NCI-H1105 treated with DMSO at 0.1 percent for 48 hours (cell line): ENCODE measurements at places on chromosomes 6 and 20.

GRCh38 chr6:162307865-162308264 lies 419.7 kb downstream of the PRKN start:
- no peak for DNase-seq

- DNase-seq = peak; percentile 85
Observed at GRCh38 chr6:113995634-113996033, 24.7 kb upstream of the HDAC2 start.

DNA sequence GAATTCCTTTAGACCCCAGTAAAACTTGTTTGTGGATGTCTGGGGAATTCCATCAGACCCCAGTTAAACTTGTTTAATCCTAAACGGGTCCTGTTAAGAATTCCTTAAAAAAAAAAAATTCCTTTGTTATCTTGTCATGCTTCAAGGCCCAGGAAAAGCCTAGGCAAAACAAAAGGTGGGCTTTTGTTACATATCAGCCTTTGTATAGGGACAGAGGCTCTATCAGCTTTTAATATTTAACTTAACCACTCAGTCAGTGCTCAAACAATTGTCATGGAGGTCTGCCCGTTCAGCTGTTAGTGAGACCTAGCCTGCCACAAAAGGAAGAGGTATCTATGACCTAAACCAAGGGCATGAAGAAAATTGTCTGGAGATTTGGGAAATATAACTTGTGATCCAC lies 53.1 kb downstream of the SLC22A1 start:
- DNase-seq = no peak

DNA sequence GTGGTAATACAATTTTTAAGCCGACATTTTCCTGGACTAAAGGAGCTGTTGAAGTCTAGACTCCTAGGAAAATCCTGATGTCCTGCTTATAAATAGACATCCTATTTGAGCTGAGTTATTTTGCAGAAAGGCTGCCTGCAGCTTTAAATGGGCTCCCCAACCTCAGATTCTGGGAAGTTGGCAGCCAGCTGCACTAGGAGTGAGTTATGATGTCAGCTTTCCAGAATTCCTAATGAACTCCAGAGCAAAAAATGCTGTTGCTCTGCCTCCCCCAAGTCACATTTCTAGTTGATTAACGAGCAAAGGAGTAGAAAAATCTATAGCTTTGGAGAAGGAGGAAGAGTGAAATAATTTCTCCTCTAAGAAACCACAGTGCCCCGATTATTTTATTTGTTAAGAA lies 346.3 kb upstream of the SULF2 start:
- DNase-seq = no peak

- no peak for DNase-seq
Observed at GRCh38 chr6:70638468-70638867, 29.2 kb upstream of the SMAP1 start.

DNA sequence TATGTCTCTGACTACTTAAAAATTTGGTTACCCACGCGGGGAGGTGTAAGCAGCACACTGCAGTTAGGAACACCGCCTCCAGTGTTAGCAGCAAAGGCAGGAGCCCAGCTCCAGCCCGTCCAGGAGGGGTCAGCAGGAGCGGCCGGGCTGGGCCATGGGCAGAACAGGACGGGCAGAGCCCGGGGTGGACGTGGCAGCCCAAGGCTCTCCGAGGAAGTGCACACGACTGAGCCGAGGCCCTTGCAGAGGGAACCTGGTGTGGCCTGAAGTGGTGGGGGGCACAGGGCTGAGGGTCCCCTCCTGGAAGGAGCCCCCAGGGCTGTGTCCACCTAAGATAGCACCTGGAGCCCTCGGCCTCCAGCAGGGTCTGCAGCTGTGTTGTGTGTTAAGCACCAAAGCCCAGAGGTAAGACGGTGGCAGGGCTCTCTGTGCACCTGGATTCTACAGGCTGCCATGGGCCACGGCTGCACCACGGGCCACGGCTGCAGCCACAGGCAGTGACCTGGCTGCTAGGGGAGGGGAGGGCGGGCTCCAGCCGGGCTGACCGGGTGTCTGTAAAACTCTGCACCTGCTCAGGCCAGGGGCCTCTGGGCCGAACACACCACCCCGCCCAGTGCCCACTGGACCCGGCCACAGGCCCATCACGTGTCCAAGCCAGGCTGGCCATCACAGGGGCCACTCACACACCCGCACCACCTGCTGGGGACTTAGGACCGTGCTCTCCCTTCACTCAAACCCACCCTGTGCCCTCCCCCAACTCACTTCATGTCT lies 6.6 kb downstream of the SLC2A4RG start:
- no peak for DNase-seq

DNA sequence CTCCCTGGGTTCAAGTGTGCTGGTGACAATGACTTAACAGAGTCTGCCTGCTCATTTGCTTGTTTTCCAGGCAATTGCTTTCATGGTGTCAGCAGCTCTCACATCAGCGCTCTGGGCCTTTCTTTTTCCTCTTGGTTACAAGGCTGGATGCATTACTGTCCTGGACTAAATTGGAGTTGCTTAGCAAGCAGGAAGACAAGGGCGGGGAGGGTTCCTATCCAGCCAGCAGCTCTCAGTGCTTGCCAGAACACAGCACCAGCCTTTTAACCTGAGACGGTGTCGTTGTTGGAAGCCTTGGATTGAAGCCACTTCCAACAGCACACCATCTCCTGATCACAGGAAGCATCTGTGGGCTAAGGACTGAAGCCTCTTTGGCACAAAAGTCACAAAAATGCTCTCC lies 606.9 kb downstream of the CDH26 start:
- DNase-seq = peak; percentile 6

DNA sequence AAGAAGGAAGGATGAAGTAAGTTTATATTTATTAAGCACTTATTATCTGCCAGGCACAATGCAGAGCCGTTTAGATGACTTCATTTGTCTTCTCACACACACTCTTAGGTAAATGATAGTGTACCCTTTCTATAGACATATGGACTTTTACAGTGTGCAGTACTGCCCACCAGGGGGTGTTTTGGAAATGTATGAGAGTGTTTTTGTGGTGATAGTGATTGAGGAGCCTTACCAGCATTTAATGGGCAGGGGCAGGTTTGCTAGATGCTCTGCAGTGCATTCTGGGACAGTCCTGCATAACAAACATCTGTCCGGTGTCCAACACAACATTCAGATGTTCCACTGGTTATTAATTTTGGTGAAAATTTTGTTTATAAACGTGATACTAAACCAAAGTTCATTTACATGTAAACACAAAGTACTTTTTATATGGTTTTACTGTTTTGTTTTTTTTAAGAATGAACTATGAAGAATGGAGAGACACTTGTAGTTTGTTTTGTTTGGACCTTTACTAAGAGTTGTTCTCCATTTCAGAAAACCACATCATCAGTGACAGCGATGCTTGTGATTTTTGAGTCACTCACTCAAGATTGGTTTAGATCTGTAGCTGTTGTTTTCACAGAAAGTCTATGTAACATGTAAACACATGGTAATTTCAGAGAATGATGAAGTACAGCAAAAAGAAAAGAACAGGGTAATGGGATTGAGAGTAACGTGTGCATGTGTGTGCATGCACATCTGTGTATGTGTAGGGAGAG lies 19.9 kb downstream of the KCNS1 start:
- no peak for DNase-seq
